ENCODE measurements at places on chromosomes 6 and 20. TPM values are rescaled to one million over a fixed set of nuclear protein-coding genes. Genes with fewer than 3 reads are reported as not detected.

- DNase-seq: no peak
Measured at GRCh38 chr6:69202768-69203167, 567.7 kb downstream of the ADGRB3 start.

The RBPJL gene
- not detected for total RNA-seq

DNA sequence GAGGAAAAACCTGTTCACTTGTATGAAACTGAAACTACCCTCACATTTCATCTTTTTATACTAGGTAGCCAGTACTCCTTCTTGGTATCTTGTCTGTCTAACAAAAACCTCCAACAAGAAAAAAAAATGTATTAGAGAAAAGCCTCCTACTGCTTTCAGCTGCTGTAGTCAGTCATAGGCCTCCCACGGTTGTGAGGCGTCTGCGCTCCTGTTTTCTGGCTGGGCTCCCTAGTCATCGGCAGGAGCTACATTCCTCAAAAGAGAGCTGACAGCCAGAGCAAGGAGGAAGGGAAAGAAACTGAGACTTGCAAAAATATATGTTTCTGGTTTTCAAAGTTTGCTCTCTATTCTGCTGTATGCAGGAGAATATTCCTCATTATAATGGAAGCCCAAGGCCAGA lies 517.0 kb downstream of the LMBRD1 start:
- peak; percentile 42 for DNase-seq

DNA sequence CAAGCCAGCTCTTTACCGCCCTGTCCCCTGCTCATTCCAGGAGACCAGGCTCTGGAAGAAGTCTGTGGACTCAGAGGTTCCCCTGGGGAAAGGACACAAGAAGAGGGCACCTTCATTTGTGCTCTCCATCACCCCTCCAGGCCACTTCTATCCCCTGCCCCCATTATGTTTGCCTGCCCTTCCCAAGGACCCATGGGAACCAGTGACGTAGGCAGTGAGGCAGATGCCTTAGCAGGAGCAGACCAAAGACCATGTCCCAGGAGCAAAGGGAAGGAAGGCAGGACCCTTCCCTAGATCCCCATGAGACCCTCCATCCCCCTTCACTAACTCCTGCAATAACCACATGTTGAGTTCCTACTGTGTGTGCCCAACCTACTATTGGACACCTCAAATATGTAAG lies 94.4 kb downstream of the MDGA1 start:
- no peak for DNase-seq

DNA sequence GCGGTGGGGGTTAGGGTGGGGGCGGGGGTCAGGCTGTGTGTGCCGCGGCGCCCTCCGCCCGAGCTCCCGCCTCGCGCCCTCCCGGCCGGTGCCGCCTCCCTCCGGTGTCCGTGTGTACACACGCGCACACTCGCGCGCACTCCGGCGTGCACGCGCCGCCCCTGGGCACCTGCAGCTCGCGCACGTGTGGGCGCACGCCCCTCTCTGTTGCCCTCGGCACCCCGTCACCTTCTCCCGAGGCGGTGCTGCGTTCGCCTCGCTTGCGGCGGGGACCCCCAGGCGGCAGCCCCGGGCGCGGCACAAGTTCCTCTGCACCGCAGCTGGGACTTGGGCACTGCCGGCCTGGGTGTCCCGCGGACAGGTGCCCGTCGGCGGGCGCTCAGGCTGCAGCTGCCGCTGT lies 525 bp downstream of the MACROD2 start:
- DNase-seq: peak; percentile 74

The NNAT gene
- total RNA-seq: not detected

DNA sequence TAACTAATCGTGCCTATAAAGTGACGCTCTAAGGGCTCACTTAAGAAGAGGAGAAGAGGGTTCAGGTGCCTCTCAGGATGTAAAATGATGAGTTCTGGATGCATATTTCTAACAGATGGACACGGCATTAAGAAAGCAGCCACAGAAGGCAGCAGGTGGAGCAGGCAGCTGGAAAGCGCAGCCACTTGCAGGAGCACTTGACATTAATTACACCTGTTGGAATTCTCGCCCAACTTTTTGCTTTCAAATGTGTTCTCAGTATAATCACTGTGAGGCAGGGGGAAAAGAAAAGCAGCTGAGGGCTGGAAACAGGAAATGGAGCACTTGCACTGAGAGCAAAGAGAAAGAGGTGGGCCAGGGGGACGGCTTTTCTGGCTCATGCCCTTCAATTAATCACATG lies 164.2 kb downstream of the NKAIN2 start:
- DNase-seq: no peak

GRCh38 chr20:64065974-64066343 lies 3.0 kb downstream of the TCEA2 start:
- no peak for DNase-seq

DNA sequence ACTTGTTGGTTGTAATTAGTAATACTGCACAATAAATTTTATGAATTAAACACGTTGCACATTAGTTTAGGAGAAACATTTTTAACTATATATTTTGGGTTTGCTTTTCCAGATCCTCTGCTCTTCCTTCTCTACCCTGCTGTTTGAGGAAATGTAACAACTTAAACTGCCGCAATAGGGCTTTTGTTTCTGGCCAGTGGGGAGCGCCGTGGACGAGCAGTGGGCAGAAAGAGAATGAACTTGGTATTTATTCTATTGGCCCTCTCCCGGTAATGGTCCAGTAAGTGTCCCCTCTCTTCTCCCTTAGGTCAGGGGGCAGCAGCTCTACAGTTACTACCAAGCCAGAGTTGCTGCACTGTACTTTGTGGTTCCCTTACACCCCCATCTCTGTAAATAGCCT lies 35.2 kb upstream of the EPHA7 start:
- peak; percentile 6 for DNase-seq

- peak; percentile 51 for DNase-seq
Measured at GRCh38 chr20:6768228-6769140, 998 bp downstream of the BMP2 start.

The SIGLEC1 gene
- total RNA-seq: not detected

The MEI4 gene
- 1.0 TPM for total RNA-seq

The CST7 gene
- total RNA-seq: not detected

The WFDC9 gene
- total RNA-seq: not detected

DNA sequence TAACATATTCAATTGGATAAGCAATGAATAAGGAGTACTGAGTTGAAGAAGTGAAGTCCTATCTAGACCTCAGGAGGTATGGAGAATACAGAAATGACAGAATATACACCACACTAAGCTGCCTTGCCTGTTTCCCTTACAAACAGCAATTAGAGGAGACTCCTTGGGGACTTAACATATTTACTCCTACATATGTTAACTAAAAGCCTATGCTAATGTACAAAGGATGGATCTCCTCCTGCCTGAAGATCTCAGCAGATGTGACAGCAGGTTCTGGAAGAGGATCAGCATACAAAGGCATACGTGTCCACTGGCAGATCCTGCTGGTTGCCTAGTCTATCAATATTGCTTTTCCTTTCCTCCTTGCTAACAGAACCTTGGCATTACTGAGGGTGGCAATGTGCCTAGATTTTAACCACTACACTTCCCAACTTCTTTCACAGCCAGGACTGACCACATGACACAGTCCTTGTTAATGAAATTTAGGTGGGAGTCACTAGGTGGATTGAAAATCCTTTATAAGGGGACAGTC lies 29.6 kb downstream of the PRKN start:
- DNase-seq: no peak
